Osteoblast (primary cell): ENCODE measurements at places on chromosomes 3 and 15.

- no peaks in the 10 kb centered on the region for H3K36me3 ChIP-seq
- no peak overlapping the region for H3K4me3 ChIP-seq
- no peaks in the 10 kb centered on the region for H3K4me1 ChIP-seq
- no peaks in the 10 kb centered on the region for H3K27me3 ChIP-seq
- H3K27ac ChIP-seq, result no peak overlapping the region
These were observed 106.3 kb downstream of the ETFA start for GRCh38 chr15:76204916-76205460.

- H3K4me1 ChIP-seq, result no peaks in the 10 kb centered on the region
- no peak overlapping the region for H3K27ac ChIP-seq
- H3K27me3 ChIP-seq, result no peaks in the 10 kb centered on the region
- DNase-seq, result no peak
These were observed 43.5 kb downstream of the ACAD9 start for GRCh38 chr3:128922804-128923459.

GRCh38 chr3:53239800-53240199, 16.0 kb downstream of the TKT start:
- DNase-seq, result no peak
- H3K27ac ChIP-seq, result peak overlapping the region; percentile 87
- no peaks in the 10 kb centered on the region for H3K27me3 ChIP-seq
- peaks cover 73% of the 10 kb centered on the region for H3K36me3 ChIP-seq

GRCh38 chr3:137008131-137008530, 50.3 kb downstream of the IL20RB start:
- no peaks in the 10 kb centered on the region for H3K27me3 ChIP-seq
- no peak for DNase-seq
- peaks cover 11% of the 10 kb centered on the region for H3K4me1 ChIP-seq
- no peaks in the 10 kb centered on the region for H3K36me3 ChIP-seq
- H3K4me3 ChIP-seq, result no peak overlapping the region
- H3K27ac ChIP-seq, result no peak overlapping the region

DNA sequence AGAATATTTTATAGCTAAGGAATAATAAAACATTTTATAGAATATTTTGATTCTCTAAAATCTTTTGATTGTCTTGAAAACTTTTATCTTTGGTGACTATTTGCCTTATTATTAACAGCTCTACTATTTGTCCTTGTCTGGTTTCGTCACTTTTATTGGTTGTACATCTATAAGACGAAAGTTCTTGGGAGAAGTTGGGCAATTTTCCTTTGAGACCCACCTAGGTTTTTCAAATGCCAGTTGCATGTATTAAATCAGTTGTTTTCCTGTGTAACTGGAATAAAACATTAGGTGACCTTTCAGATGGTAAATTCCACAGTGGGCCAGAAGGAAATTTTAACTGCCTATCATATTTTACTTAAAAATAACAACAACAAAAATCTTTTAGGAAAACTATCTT, 1245.7 kb downstream of the SI start:
- H3K36me3 ChIP-seq, result no peaks in the 10 kb centered on the region
- H3K4me3 ChIP-seq, result no peak overlapping the region
- no peaks in the 10 kb centered on the region for H3K27me3 ChIP-seq

DNA sequence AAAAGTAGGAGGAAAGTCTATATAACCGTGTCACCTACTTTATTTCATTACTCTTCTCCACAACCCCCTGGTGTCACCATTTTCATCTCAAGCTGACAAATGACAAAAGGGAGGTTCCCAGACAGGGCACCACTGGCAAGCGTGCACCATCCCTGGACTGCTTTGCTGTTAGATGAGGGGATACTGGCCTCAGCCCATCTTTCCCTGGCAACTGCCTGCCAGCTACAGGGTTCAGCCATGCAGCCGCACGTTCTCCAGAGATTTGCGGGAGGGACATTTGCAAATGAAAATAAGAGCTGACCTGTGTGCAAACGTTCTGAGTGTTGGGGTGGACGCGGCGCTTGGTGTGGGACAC, 660 bp downstream of the UROC1 start:
- no peak overlapping the region for H3K4me3 ChIP-seq
- no peak overlapping the region for H3K27ac ChIP-seq
- no peaks in the 10 kb centered on the region for H3K36me3 ChIP-seq
- peaks cover 8% of the 10 kb centered on the region for H3K27me3 ChIP-seq

- DNase-seq, result peak; percentile 42
- no peaks in the 10 kb centered on the region for H3K4me1 ChIP-seq
These were observed 1.4 kb downstream of the SOX14 start for GRCh38 chr3:137765310-137766033.

DNA sequence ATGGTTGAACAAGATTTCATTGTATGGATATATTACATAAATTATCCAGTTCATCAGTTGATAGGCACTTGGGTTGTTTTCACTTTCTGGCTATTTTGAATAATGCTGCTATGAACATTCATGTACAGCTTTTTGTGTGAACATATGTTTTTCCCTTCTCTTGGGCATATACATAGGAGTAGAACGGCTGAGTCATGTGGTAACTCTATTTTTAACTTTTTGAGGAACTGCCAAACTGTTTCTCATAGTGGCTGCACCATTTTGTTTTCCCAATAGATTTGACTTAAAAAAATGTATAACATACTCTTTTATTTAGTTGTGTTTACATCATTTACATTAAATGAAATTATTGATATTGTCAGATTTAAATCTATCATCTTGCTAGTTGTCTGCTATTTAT, 28.8 kb upstream of the RFX7 start:
- H3K4me1 ChIP-seq, result no peaks in the 10 kb centered on the region
- no peak for DNase-seq
- no peak overlapping the region for H3K27ac ChIP-seq
- H3K4me3 ChIP-seq, result no peak overlapping the region
- no peaks in the 10 kb centered on the region for H3K27me3 ChIP-seq
- H3K36me3 ChIP-seq, result no peaks in the 10 kb centered on the region

GRCh38 chr15:72760590-72761260, 22.8 kb downstream of the ADPGK start:
- H3K4me1 ChIP-seq, result peaks cover 23% of the 10 kb centered on the region
- no peaks in the 10 kb centered on the region for H3K27me3 ChIP-seq
- peaks cover 30% of the 10 kb centered on the region for H3K36me3 ChIP-seq
- no peak for DNase-seq
- H3K27ac ChIP-seq, result no peak overlapping the region
- no peak overlapping the region for H3K4me3 ChIP-seq

- H3K4me1 ChIP-seq, result no peaks in the 10 kb centered on the region
- no peak overlapping the region for H3K4me3 ChIP-seq
These were observed 96.1 kb downstream of the STAC start for GRCh38 chr3:36476286-36476942.

- H3K36me3 ChIP-seq, result no peaks in the 10 kb centered on the region
- peaks cover 14% of the 10 kb centered on the region for H3K4me1 ChIP-seq
- no peak overlapping the region for H3K4me3 ChIP-seq
- H3K27ac ChIP-seq, result peak overlapping the region; percentile 38
These were observed 16.4 kb downstream of the CHST13 start for GRCh38 chr3:126540342-126540849.

GRCh38 chr3:56919137-56919796, 117.5 kb upstream of the ARHGEF3 start:
- no peak overlapping the region for H3K4me3 ChIP-seq
- no peak for DNase-seq
- peaks cover 11% of the 10 kb centered on the region for H3K4me1 ChIP-seq
- no peak overlapping the region for H3K27ac ChIP-seq
- H3K36me3 ChIP-seq, result no peaks in the 10 kb centered on the region

DNA sequence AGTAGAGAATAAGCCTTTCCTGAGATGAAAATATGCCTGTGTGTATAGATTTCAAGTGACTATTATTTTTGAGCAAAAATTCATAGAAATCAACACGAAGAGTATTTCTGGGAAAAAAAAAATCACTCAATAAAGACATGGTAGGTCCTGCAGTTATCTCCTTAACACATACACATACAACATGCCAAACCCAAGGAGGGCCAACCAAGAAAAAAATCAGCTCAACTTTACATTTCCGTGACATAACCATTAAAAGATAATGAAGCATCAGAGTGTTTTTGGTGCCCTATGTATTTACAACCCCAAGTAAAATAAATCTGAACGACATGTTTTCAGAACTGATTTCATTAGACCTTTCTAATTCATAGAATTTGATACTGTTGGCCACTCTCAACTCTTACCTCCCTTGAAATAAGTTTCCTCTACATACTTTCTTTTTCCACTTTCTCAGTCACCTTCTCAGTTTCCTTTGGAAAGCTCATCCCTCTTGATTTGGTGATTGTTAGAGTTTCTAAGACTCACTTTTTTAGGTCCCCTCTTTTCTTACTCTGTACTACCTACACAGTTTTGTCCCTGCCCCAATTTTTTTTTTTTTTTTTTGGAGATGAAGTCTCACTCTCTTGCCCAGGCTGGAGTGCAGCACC, 162.3 kb downstream of the TBL1XR1 start:
- DNase-seq, result no peak
- H3K36me3 ChIP-seq, result peaks cover 69% of the 10 kb centered on the region
- no peaks in the 10 kb centered on the region for H3K27me3 ChIP-seq
- H3K4me1 ChIP-seq, result no peaks in the 10 kb centered on the region

DNA sequence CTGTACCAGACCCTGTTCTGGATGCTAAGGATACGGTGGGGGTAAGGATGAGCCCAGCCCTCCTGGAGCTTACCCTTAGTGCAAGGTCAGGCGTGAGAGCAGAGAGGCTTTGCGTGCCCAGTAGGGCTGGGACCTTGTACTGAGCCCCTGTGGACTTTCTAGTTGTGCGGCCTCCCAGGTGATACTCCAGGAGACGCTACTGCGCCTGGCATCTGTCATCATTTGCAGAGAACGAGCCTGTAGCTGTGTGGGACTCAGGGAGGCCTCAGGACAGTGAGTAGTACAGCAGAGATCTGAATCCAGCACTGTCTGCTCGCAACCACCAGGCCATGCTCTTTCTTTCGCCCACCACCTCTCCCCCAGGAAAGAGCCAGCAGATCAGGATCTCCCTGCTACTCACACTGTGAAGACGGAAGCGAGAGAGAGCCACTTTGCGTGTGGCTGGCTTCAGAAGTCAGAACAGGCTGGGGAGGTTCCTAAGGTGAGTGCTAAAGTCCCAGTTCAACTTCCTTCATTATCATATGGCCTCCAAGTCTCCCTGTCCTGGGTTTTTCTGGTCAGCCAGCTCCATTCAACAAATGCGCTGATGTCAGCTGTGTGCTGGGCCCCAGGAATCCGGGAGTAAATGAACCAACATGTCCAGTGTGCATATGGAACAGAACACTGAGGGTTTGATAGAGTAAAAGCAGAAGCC, 38.2 kb upstream of the ITGA11 start:
- H3K36me3 ChIP-seq, result no peaks in the 10 kb centered on the region
- no peak for DNase-seq
- peaks cover 36% of the 10 kb centered on the region for H3K4me1 ChIP-seq
- no peak overlapping the region for H3K4me3 ChIP-seq

GRCh38 chr3:25665315-25666280, 891 bp upstream of the TOP2B start:
- peak overlapping the region; percentile 78 for H3K4me3 ChIP-seq
- peaks cover 17% of the 10 kb centered on the region for H3K4me1 ChIP-seq
- H3K27me3 ChIP-seq, result no peaks in the 10 kb centered on the region
- H3K36me3 ChIP-seq, result no peaks in the 10 kb centered on the region
- H3K27ac ChIP-seq, result peak overlapping the region; percentile 79

DNA sequence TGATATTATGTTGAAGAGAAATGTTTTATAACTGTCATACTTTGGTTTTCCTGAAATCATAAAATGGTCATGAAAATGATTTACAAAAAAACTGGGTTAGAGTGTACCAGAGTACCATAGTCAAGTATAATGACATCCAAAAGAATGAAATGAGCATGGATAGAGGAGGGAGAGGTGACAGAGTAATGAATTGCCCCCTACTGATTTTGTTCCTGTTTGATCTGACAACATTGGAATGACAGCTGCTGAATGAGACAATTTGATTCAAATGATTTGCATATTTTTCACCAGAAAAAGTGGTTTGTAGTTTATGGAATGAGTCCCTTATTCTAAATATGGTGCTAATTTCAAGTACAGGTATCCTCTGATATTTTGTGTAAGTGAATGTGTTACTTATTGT, 271.7 kb downstream of the CNTN4 start:
- H3K36me3 ChIP-seq, result no peaks in the 10 kb centered on the region
- H3K4me1 ChIP-seq, result no peaks in the 10 kb centered on the region
- DNase-seq, result no peak
- H3K27me3 ChIP-seq, result no peaks in the 10 kb centered on the region
- no peak overlapping the region for H3K27ac ChIP-seq

DNA sequence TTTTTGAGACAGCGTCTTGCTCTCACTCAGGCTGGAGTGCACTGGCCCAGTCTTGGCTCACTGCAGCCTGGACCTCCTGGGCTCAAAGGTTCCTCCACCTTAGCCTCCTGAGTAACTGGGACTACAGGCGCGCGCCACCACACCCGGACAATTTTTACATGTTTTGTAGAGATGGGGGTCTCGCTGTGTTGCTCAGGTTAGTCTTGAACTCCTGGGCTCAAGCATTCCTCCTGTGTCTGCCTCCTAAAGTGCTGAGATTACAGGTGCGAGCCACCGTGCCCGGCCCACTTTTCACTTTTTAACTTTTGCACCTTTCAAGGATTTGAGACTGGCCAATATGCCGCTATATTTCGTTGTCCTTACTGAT, 750 bp upstream of the ITGB5 start:
- H3K4me1 ChIP-seq, result peaks cover 31% of the 10 kb centered on the region
- peaks cover 5% of the 10 kb centered on the region for H3K36me3 ChIP-seq
- H3K27ac ChIP-seq, result no peak overlapping the region
- H3K27me3 ChIP-seq, result no peaks in the 10 kb centered on the region
- peak overlapping the region; percentile 85 for H3K4me3 ChIP-seq
- DNase-seq, result no peak

DNA sequence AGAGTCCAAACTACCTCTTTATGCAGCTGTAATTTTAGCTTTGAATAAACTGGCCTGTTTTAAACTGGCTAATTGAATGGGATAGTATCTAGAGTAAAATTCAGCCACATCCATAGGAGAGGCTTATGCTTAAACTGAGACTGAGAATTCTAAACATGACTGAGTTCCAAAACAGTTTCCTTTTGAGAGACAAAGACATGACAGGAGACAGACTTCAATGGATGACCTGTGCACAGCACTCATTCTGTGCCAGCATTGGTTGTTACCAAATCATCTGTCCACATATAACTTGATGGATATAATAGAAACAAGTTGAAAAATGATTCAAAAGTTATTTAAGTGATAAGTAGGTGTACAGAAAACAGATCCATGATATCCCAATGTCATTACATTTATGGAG, 20.9 kb downstream of the IL12A start:
- DNase-seq, result no peak
- H3K4me3 ChIP-seq, result no peak overlapping the region
- peaks cover 7% of the 10 kb centered on the region for H3K4me1 ChIP-seq
- no peak overlapping the region for H3K27ac ChIP-seq

GRCh38 chr3:132001999-132002398, 32.8 kb downstream of the CPNE4 start:
- H3K36me3 ChIP-seq, result no peaks in the 10 kb centered on the region
- H3K27ac ChIP-seq, result no peak overlapping the region
- no peaks in the 10 kb centered on the region for H3K4me1 ChIP-seq
- DNase-seq, result no peak
- H3K4me3 ChIP-seq, result no peak overlapping the region

DNA sequence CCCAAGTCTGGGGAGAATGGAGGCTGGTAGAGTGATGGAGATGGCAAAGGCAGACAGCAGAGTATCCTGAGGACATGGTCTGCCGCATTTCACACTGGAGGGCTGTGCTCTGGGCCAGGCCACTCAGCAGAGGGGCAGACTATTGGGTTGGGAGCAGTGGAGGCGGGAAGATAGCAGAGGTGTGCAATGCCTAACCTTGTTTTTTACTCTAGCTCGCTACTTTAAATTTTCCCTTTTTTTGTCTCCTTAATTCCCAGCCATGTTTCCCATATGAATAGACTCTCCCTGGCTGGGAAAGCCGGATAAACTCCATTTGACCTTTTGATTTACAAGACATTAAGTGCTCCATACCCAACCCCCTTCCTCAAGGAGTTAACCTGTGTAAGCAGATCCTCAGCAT, 33.5 kb upstream of the ST6GAL1 start:
- no peaks in the 10 kb centered on the region for H3K36me3 ChIP-seq
- DNase-seq, result no peak
- no peaks in the 10 kb centered on the region for H3K4me1 ChIP-seq
- no peak overlapping the region for H3K27ac ChIP-seq
- H3K27me3 ChIP-seq, result no peaks in the 10 kb centered on the region
